ENCODE measurements at places on chromosomes 5 and 9. TPM values are rescaled to one million over a fixed set of nuclear protein-coding genes. Genes with fewer than 3 reads are reported as not detected.

ZBTB34 gene
- 1.6 TPM for total RNA-seq

CTSL gene
- 6.4 TPM for total RNA-seq

FREM1 gene
- under 0.01 TPM for total RNA-seq

TNFSF15 gene
- 5.2 TPM for total RNA-seq

PLEKHG4B gene
- not detected for total RNA-seq

UNC5A gene
- total RNA-seq = 0.28 TPM

MYMK gene
- total RNA-seq = not detected

LHX3 gene
- not detected for total RNA-seq

SH3TC2 gene
- total RNA-seq = 19.9 TPM

F2R gene
- 30.3 TPM for total RNA-seq

PCDHA3 gene
- total RNA-seq = not detected

HMCN2 gene
- total RNA-seq = under 0.01 TPM

DNA sequence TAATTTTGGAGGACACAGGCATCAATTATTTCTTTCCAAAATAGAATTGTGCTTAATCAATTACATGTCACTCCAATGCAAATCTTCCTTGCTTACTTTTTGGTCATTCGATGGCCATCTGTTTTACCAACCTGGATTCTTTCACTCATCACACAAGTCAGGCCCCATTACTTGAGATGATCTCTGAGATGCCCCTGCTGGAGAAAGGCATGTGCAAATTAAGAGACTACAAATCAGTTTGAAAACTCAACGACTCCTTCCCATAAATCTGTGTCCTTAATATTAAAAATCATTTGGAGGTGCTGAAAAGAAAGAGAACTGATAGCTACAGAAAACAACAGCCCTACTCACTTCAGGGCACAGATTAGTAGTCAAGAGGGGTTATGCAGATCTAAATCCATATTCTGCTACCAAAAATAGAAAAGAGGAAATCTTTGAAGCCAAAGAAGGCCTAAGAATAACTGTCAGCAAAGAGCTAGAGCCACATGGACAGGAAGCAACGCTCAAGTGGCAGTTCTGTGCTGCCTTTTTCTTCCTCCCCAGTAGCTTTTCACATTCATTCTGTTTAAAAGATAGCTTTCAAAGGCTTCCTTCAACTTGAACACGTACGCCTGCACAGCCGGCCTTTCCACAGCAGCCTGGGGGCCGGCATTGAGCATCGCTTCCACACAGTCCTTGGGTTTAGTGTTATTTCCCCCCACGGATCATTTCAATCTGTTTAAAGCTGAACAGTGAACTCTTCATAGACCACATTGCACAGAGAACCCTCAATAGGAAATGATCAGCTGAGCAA lies 79.3 kb upstream of the MAP3K1 start:
- no peak for DNase-seq

- no peak for DNase-seq
Observed at GRCh38 chr5:111227801-111228200, 3.6 kb downstream of the CAMK4 start.

GRCh38 chr5:67181648-67182221 lies 14.9 kb downstream of the CD180 start:
- DNase-seq = no peak

GRCh38 chr5:62931153-62931950 lies 352.7 kb downstream of the LRRC70 start:
- DNase-seq = no peak

GRCh38 chr5:126027149-126027548 lies 396.1 kb upstream of the GRAMD2B start:
- DNase-seq = no peak

GRCh38 chr5:164375051-164375450 lies 869.6 kb downstream of the MAT2B start:
- no peak for DNase-seq

GRCh38 chr5:174352681-174353080 lies 307.2 kb downstream of the NSG2 start:
- DNase-seq = no peak

GRCh38 chr9:115207003-115207836 lies 89.3 kb upstream of the TNC start:
- DNase-seq = no peak

DNA sequence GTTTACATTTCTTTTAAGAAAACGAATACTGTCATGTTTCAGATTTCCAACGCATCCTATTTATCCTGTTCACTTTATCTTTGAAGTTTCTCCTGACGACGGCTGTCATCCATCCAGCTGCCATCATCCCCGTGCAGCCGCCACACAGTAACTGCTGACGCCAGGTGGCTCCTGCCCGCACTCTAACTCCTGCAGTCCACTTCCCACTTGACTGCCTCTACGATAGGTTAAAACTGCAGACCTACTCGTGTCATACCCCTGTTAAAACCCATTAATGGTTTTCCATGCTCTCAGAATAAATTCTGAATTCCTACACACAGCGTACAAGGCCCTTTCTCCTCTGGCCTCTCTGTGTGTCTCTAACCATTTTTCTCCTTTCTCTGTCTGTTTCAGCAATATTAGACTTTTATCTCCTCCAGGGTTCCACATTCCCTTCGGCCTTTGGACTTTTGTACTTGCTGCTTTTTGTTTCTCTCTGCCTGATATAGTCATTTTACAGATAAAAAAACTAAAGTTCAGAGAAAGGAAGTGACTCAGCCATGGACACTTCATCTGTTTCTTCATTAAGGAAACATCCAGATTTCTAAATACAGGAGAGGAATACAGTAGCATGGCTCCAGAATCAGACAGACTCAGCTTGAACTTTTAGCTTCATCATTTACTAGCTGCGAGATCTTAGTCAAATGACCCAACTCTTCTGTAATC lies 84.9 kb downstream of the ADAMTS12 start:
- no peak for DNase-seq

GRCh38 chr9:18720691-18721090 lies 246.7 kb downstream of the ADAMTSL1 start:
- no peak for DNase-seq

DNA sequence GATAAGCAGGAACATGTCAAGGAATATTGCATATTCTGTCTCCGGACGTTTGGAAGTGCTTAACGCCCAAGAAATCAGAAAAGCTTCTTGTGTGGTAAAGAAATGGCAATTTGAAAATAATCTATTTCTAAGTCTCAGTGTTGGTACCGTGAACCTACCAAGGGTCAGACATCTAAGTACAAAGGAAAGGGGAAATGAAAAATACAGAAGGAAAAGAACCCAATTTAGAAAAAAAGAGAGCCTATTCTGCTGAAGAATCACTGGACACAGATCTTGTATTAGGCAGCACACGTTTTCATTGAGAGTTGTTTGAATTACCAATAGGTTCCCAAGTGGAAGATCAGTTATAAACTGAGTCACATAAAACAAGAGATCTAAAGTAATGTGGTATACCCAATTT lies 46.9 kb upstream of the CEP78 start:
- no peak for DNase-seq

- DNase-seq = no peak
Observed at GRCh38 chr5:132756542-132756941, 9.3 kb downstream of the CCNI2 start.

DNA sequence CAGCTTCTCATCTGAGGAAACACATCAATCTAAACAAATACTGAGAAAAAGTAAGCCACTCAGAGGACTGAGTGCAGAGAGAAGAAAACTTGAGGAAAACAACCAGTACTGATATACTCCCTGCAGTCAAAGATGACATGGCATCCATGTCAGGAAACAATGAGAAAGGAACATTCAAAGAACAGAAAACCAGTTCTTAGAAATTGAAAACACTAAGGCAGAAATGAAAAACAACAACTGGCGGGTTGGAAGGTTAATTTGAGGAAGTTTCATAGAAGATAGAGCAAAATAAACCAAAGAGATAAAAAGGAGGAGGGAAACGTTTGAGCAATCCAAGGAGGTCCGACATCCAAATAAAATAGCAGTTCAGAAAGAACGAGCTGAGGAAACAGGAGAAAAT lies 475.2 kb downstream of the HINT1 start:
- no peak for DNase-seq

- no peak for DNase-seq
Observed at GRCh38 chr5:119453040-119453373, 710 bp downstream of the HSD17B4 start.

GRCh38 chr5:146016764-146017484 lies 80.5 kb downstream of the SH3RF2 start:
- no peak for DNase-seq

- DNase-seq = no peak
Observed at GRCh38 chr9:114785866-114786650, 19.8 kb downstream of the TNFSF15 start.

- no peak for DNase-seq
Observed at GRCh38 chr9:134547161-134548100, 94.2 kb upstream of the COL5A1 start.

DNA sequence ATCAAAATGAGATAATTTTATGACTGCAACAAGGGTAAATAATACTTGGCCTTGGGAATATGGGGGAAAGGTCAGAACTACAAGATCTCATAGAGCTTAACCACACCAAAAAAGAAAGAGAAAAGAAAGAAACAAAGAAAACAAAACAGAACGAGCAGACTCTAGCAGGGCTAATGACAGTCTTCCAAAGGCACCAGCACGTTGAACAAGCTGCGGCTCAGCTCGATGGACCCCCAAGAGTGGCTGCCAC lies 689 bp downstream of the AK3 start:
- peak; percentile 79 for DNase-seq

DNA sequence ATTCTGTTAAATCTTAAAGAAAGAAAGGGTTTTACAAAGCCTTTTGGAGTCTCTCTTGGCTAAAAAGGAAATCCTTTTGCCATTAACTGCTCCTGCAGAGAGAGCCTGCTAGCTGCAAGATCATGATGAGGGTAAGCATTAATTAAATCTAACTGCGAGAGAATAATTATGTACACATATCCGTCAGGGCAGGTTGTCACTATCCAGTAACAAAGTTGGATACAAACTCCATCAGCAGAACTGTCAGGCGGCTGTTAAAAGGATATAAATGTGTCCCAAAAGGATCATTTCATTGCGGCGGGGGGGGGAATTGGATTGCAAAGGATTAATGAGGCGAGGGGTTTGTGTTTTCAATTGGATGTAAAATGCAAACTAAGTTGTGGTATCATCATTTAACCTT lies 289.3 kb downstream of the ASTN2 start:
- DNase-seq = no peak

DNA sequence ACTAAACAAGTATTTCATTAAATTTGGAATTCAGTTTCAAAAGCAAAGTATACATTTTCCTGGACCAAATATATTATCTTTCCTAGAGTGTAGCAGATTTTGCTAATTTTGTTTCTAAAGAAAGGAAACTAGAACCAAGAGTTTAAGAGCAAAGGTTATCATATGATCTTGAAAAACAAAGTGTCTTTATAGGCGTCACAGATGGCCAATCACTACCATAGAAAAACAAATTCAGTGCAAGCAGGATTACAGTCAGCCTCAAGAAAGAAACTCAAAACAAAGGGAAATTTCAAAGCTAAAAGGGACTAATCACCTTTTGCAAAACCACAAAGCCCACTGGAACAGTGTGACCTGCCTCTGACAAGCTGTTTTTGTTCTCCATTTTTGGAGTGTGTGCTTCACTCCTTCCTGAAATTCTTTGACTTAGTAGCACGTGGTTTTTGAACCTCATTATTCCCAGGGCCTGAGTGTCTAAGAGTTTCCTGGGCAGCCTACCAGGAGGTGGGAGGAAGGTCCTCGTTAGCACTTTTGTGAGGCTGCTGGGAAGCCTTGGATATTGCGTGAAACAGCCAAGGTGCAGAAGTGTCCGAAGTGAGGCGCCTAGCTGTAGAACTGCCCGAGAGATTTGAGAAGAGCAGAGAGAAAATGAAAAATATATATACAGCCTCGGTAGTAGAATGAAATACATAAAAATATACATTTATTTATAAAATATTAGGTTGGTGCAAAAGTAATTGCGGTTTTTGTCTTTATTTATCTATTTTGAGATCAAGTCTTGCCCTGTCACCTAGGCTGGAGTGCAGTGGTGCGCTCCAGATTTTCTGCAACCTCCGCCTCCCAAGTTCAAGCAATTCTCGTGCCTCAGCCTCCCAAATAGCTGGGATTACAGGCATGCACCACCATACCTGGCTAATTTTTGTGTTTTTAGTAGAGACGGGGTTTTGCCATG lies 246.1 kb downstream of the MARCHF11 start:
- no peak for DNase-seq

- no peak for DNase-seq
Observed at GRCh38 chr5:176648474-176649194, 1.4 kb downstream of the TSPAN17 start.

GRCh38 chr9:136848393-136849037 lies 694 bp upstream of the PHPT1 start:
- peak; percentile 34 for DNase-seq

DNA sequence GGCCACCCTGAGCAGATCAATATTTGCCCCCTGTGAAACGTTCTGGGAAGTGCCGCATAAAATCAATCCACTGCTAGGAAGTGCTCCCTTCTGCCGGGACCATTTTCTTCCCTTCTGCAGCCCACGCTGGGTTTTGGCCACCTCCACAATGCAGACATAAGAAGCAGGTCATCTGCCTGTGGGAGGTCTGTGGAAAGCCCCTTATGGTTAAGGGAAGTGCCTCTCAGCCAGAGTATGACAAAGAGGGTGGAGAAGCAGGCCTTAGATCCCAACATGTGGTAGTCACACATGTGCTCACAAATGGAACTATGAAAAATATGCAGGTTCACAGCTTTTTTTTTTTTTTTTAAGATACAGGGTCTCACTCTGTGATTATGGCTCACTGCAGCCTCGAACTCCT lies 82.8 kb downstream of the SLC1A3 start:
- no peak for DNase-seq

- DNase-seq = no peak
Observed at GRCh38 chr5:150312518-150312917, 9.8 kb upstream of the ARSI start.

GRCh38 chr5:170420806-170421412 lies 31.7 kb upstream of the KCNMB1 start:
- DNase-seq = peak; percentile 64

- no peak for DNase-seq
Observed at GRCh38 chr9:113957821-113958341, 81.8 kb downstream of the ZNF618 start.

- no peak for DNase-seq
Observed at GRCh38 chr9:69548681-69549080, 123.5 kb downstream of the APBA1 start.

- no peak for DNase-seq
Observed at GRCh38 chr5:16066810-16067209, 112.8 kb downstream of the MARCHF11 start.

DNA sequence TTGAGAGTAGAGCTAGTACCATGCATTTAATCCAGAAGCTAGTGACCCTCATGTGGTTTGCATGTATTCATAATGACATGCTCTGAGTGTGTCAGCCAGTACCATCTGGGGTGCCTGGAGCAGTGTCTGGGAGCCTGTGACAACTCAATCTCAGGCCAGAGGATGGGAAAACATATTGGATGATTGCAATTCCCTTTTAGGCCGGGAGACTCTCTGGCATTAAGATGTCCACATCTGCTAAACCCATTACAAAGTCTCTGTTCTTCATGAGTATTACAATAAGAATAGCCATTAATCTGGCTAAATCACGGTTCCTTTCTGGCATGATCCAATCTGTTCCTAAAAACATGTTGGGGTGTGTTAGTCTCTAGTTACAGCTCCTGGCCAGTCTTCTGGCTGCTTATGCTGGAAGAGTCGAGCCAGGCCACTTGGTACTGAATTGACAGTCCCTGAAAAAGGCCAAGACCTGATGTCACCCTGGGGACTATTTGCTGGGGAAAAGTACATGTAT lies 475.7 kb downstream of the ENC1 start:
- DNase-seq = no peak

GRCh38 chr5:2091921-2092320 lies 209.2 kb upstream of the IRX4 start:
- DNase-seq = no peak

Measured in HT-29 (cell line).